ENCODE measurements at places on chromosomes 12 and 14.

GRCh38 chr14:100826391-100827100 lies 628 bp downstream of the MEG3 start:
- DNase-seq, result no peak

GRCh38 chr12:116955382-116956021 lies 44.8 kb downstream of the FBXW8 start:
- no peak for DNase-seq

DNA sequence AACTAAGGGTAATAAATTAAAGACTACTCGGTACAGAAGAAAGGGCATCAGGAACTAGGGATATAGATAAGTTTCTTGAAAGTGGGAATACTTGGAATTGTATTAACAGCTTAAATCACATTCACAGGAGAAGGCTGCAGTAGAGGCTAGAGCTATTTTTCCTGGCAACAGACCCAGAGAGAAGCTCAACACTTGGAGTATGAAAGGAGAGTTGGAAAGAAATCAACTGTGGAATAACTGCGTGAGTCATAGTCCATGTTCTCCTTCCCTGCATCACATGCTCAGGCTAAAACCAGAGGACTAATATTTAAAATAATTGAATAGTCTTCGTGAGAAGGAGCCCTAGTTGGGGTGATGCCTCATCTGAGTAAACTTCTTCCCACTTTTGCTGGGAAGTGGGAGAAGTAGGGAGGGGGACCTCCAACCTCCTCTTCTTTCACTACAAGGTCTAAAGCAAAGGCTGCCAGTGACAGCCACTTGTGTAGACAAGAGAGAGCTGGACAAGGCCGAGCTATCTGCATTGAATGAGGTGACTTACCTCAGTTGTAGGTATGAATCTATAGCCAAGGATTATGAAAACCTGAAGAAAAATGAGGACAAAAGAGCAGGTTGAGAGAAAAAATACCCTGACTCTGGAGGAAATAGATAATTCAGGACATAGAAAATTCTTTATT lies 32.7 kb downstream of the DYRK2 start:
- no peak for DNase-seq

GRCh38 chr12:117052386-117053049 lies 46.7 kb downstream of the TESC start:
- no peak for DNase-seq

DNA sequence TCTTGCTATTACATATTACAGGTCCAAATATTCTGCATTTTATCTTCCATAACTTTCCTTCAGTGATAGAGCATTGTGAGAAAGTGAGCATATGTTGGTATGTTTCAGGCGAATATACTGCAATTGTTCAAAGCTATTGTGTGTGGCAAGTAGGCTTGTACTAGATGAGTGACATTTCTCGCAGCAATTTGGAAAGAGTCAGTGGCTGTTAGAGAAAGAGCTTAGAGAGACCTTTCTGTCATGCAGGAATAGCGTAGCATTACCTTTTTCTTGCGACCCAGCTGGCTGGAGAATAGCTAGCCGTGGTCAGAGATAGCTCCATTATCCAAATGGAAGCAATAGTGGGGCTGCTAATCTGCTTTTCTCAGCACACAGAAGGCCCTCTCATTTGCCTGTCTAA lies 678.5 kb upstream of the FOXG1 start:
- DNase-seq, result no peak

DNA sequence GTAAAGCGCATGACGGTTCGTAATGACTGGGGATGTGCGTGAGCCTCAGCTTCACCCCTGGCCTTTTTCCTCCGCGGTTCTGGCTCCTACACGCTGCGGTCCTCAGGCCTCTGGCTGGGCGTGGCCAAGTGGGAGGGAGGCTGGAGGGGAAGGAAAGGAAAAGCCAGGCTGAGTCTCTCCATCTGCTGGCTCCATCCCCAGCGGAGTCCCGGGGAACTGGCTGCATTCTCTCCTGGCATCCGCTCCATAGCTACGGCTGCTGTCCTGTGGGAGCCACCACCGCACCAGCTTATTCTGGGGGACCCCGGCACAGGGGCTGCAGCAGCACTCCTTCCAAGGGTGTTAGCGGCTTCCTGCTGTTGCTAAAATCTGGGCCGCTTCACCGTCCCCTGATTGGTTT lies 68.2 kb upstream of the SLC24A4 start:
- no peak for DNase-seq

- no peak for DNase-seq
Observed at GRCh38 chr12:113077057-113077858, 20.7 kb downstream of the DTX1 start.
